ENCODE measurements at places on chromosomes 3 and 15. TPM values are rescaled to one million over a fixed set of nuclear protein-coding genes. Genes with fewer than 3 reads are reported as not detected.

FOXB1 gene
- total RNA-seq, result not detected

SI gene
- total RNA-seq, result not detected

CORO2B gene
- 9.1 TPM for total RNA-seq

ACKR4 gene
- total RNA-seq, result not detected

TGM5 gene
- total RNA-seq, result 0.31 TPM

TJP1 gene
- 115 TPM for total RNA-seq

CD200 gene
- total RNA-seq, result 2.5 TPM

ARGFX gene
- not detected for total RNA-seq

SLC24A5 gene
- total RNA-seq, result not detected

MED12L gene
- 0.77 TPM for total RNA-seq

CLASP2 gene
- 54.7 TPM for total RNA-seq

DPPA2 gene
- not detected for total RNA-seq

ZNF639 gene
- 60.6 TPM for total RNA-seq

ACP3 gene
- 1.1 TPM for total RNA-seq

LARP6 gene
- total RNA-seq, result 44.4 TPM

ERICH6 gene
- total RNA-seq, result not detected

RAB6B gene
- 11.6 TPM for total RNA-seq

C3orf85 gene
- not detected for total RNA-seq

GP5 gene
- total RNA-seq, result not detected

GOLGA8B gene
- total RNA-seq, result 1.6 TPM

KBTBD13 gene
- total RNA-seq, result not detected

ST8SIA2 gene
- not detected for total RNA-seq

GOLGA6B gene
- total RNA-seq, result not detected

ROBO2 gene
- 2.9 TPM for total RNA-seq

SLC30A4 gene
- total RNA-seq, result 11.2 TPM

GATA2 gene
- total RNA-seq, result 6.9 TPM

SLC9C1 gene
- not detected for total RNA-seq

MYRIP gene
- total RNA-seq, result 3.7 TPM

TNFAIP8L3 gene
- total RNA-seq, result 28.0 TPM

MESP2 gene
- not detected for total RNA-seq

DPPA4 gene
- total RNA-seq, result not detected

CLDN1 gene
- 5.3 TPM for total RNA-seq

TMEM207 gene
- total RNA-seq, result not detected

PPP2R3A gene
- 22.5 TPM for total RNA-seq

AGBL1 gene
- not detected for total RNA-seq

CHSY1 gene
- total RNA-seq, result 13.8 TPM

DUOX2 gene
- total RNA-seq, result 0.13 TPM

CASR gene
- total RNA-seq, result not detected

PPIP5K1 gene
- 27.0 TPM for total RNA-seq

CYP8B1 gene
- total RNA-seq, result not detected

LIPH gene
- 0.31 TPM for total RNA-seq

WNT5A gene
- 17.2 TPM for total RNA-seq

PARP3 gene
- 21.5 TPM for total RNA-seq

ROPN1 gene
- not detected for total RNA-seq

C3orf62 gene
- total RNA-seq, result 3.5 TPM

CMC1 gene
- total RNA-seq, result 24.1 TPM

PLOD2 gene
- 100 TPM for total RNA-seq

EDC3 gene
- 13.6 TPM for total RNA-seq

MAGI1 gene
- total RNA-seq, result 27.7 TPM

ANKRD63 gene
- total RNA-seq, result 1.6 TPM

PIGB gene
- 14.0 TPM for total RNA-seq

LRRC34 gene
- total RNA-seq, result 3.1 TPM

FRMD4B gene
- 22.3 TPM for total RNA-seq

CELSR3 gene
- 0.78 TPM for total RNA-seq

DNAJA4 gene
- total RNA-seq, result 33.9 TPM

SNX22 gene
- total RNA-seq, result not detected

MAP4 gene
- total RNA-seq, result 238 TPM

SLC6A20 gene
- total RNA-seq, result 0.35 TPM

MITF gene
- total RNA-seq, result 76.7 TPM

ARPIN gene
- total RNA-seq, result 23.2 TPM
